T-helper 2 cell treated with Interferon-gamma antibody and Interleukin-4, amounts not matched to agents 5 μg/mL and 100 μg/mL, for 36 hours (primary cell): ENCODE measurements at places on chromosomes 2 and 18.

- no peak for DNase-seq
Observed at GRCh38 chr2:135641156-135642068, 100.2 kb upstream of the UBXN4 start.

DNA sequence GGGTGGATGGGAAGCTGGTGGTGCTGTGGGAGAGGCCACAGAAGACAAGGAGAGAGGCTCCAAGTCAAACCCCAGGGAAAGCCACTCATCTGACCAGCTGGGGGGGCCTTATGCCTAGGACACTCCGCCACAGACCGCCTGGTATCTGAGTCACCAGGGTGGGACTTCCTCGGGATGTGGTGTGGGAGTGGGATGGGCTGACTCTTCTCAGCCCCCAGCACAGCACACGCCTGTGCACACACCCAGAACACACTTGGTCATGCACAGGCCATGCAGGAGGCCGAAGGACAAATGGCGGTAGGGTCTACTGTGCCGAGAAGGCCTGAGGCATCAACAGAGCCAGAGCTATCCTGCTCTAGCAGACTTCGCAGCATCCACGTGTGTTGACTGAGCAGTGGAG lies 136.4 kb downstream of the INHBB start:
- no peak for DNase-seq

DNA sequence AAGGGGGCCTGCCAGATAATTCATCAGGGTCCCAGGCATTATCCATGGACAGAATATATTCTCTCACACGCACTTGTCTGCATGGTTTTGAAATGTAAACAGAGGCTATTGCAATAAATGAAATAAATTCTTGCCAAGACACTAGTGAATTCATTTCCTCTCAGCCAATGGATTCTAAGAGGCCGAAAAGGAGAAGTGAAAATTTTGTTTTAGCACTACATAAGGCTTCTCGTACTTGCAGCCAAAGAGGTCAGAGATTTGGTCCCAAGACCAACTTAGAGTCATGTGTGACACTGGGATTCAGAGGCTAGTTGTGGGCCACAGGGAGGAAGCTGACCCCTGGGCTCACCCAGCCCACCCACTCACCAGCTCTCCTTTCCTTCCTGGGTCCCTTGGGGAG lies 184.1 kb upstream of the GLI2 start:
- DNase-seq, result no peak

GRCh38 chr2:17000184-17000482 lies 334.5 kb upstream of the CYRIA start:
- DNase-seq, result no peak

- no peak for DNase-seq
Observed at GRCh38 chr2:74481431-74481830, 1.4 kb downstream of the CCDC142 start.
